ENCODE measurements at places on chromosomes 11 and 22. TPM values are rescaled to one million over a fixed set of nuclear protein-coding genes. Genes with fewer than 3 reads are reported as not detected.
A peak's percentile ranks its signal among the peaks of the same experiment; 100 is the strongest.

GRCh38 chr11:110455718-110456117 lies 26.0 kb downstream of the FDX1 start:
- no peak overlapping the region for H3K27ac ChIP-seq
- H3K4me1 ChIP-seq = no peaks in the 10 kb centered on the region
- DNase-seq = no peak
- H3K4me3 ChIP-seq = no peak overlapping the region

OR5J2 gene
- polyA plus RNA-seq = not detected

TMEM86A gene
- polyA plus RNA-seq = 17.1 TPM

- H3K4me3 ChIP-seq = no peak overlapping the region
- DNase-seq = no peak
- H3K4me1 ChIP-seq = no peaks in the 10 kb centered on the region
Measured at GRCh38 chr11:96054870-96055705, 131.2 kb upstream of the MTMR2 start.

HEPN1 gene
- polyA plus RNA-seq = not detected

- H3K27me3 ChIP-seq = no peaks in the 10 kb centered on the region
- peak overlapping the region; percentile 50 for H3K4me3 ChIP-seq
- no peaks in the 10 kb centered on the region for H3K4me1 ChIP-seq
- no peak for DNase-seq
Measured at GRCh38 chr11:64229744-64230170, 591 bp upstream of the DNAJC4 start.

GRCh38 chr11:118633319-118633690 lies 25.9 kb downstream of the PHLDB1 start:
- no peak overlapping the region for H3K4me3 ChIP-seq
- no peak for DNase-seq
- no peak overlapping the region for H3K27ac ChIP-seq
- no peaks in the 10 kb centered on the region for H3K27me3 ChIP-seq

SLC22A25 gene
- not detected for polyA plus RNA-seq

DNA sequence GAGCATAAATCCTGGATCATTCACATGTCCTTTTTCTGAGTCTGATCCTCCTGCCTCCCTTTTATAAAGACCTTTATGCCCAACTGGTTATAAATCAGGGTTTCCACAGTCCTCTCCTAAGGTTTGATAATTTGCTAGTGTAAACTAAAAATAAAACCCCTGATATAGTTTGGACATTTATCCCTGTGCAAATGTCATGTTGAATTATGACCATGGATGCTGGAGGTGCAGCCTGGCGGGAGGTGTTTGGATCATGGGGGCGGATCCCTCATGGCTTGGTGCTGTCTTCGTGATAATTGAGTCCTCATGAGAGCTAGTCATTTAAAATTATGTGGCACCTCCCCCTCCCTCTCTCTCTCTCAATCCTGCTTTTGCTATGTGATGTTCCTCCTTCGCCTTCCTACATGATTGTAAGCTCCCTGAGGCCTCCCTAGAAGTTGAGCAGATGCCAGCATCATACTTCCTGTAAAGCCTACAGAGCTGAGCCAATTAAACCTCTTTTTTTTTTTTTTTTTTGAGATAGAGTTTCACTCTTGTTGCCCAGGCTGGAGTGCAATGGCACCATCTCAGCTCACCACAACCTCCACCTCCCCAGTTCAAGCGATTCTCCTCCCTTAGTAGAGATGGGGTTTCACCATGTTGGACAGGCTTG lies 9.6 kb upstream of the MTCH2 start:
- no peak overlapping the region for H3K4me3 ChIP-seq
- H3K27ac ChIP-seq = no peak overlapping the region
- no peak for DNase-seq
- H3K4me1 ChIP-seq = no peaks in the 10 kb centered on the region
- H3K27me3 ChIP-seq = no peaks in the 10 kb centered on the region
- H3K36me3 ChIP-seq = no peaks in the 10 kb centered on the region

USP2 gene
- 57.6 TPM for polyA plus RNA-seq

DNA sequence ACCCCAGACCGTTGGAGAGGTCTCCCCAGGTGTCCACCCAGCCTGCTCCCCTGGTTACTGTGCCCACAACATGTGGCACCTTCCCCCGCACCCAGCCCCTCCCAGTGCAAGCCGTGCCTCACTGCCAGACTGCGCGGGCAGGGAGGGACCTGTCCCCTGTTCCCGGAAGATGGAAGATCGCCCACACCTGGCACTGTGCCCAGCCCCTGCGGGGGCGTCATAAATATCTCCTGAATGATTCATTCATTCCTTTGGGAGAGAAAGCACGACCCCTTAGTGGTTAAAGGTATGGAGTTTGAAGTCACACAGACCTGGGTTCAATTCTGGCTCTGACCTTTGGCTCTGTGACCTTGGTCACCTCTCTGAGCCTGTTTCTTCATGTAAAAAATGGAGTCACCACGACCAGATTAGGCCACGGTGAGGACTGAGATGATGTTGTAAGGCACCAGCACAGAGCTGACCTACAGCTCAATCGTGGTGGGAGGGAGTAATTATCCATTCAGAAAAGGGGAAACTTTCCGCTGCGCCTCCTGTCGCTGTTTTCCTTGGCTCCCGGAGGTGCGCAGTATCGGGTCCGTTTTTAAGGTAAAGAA lies 497 bp upstream of the SYT12 start:
- H3K4me3 ChIP-seq = peak overlapping the region; percentile 25
- no peak overlapping the region for H3K27ac ChIP-seq
- DNase-seq = peak; percentile 66
- no peaks in the 10 kb centered on the region for H3K4me1 ChIP-seq
- H3K36me3 ChIP-seq = no peaks in the 10 kb centered on the region
- peaks cover 2% of the 10 kb centered on the region for H3K27me3 ChIP-seq

TREH gene
- 10.2 TPM for polyA plus RNA-seq

- H3K36me3 ChIP-seq = no peaks in the 10 kb centered on the region
- no peaks in the 10 kb centered on the region for H3K27me3 ChIP-seq
- H3K27ac ChIP-seq = no peak overlapping the region
- DNase-seq = peak; percentile 89
- H3K4me3 ChIP-seq = no peak overlapping the region
Measured at GRCh38 chr22:49305214-49305965, 522.3 kb downstream of the BRD1 start.

MRGPRX3 gene
- polyA plus RNA-seq = not detected

DNA sequence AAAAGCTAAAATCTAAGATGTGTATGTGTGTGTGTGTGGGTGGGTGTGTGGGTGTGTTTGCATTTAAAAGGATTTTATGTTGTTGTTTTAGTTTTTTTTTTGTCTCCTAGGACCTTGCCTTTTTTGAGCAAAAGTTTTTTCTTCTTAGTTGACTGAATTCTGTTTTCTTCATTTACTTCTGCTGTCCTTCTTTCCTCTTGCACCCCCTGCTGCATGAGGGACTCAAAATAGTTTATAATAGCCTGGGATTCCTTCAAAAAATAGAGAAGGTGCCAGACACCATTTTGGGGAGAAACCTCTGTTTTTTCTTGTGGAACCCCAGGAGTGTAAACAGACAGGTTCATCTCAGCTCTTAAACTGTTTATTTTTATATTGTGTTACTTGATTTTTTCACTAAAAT lies 817.7 kb downstream of the TBC1D22A start:
- DNase-seq = no peak
- no peaks in the 10 kb centered on the region for H3K36me3 ChIP-seq
- no peak overlapping the region for H3K4me3 ChIP-seq
- no peaks in the 10 kb centered on the region for H3K4me1 ChIP-seq

FUT4 gene
- 1.2 TPM for polyA plus RNA-seq

SLC37A2 gene
- 0.82 TPM for polyA plus RNA-seq

SESN3 gene
- polyA plus RNA-seq = 5.1 TPM

GRCh38 chr22:49726022-49726681 lies 101.5 kb downstream of the BRD1 start:
- H3K4me3 ChIP-seq = no peak overlapping the region
- no peak for DNase-seq
- H3K4me1 ChIP-seq = no peaks in the 10 kb centered on the region
- peaks cover 4% of the 10 kb centered on the region for H3K27me3 ChIP-seq

- H3K36me3 ChIP-seq = no peaks in the 10 kb centered on the region
- H3K4me1 ChIP-seq = peaks cover 8% of the 10 kb centered on the region
- H3K27ac ChIP-seq = no peak overlapping the region
- no peak overlapping the region for H3K4me3 ChIP-seq
- H3K27me3 ChIP-seq = no peaks in the 10 kb centered on the region
Measured at GRCh38 chr11:76234021-76234415, 27.7 kb upstream of the WNT11 start.

- no peak overlapping the region for H3K4me3 ChIP-seq
- H3K27me3 ChIP-seq = no peaks in the 10 kb centered on the region
- no peaks in the 10 kb centered on the region for H3K36me3 ChIP-seq
- DNase-seq = peak; percentile 78
- no peak overlapping the region for H3K27ac ChIP-seq
- H3K4me1 ChIP-seq = peaks cover 23% of the 10 kb centered on the region
Measured at GRCh38 chr22:50252082-50253045, 1.3 kb upstream of the HDAC10 start.

GGTLC2 gene
- not detected for polyA plus RNA-seq

GRCh38 chr11:47186076-47186699 lies at the start of gene PACSIN3:
Gene PACSIN3, minus strand, starts transcription at chr11:47186434. Its CDS starts 3,707 bp downstream, at chr11:47182727.
- peak within 1 kb of the TSS; percentile 86 for H3K27ac ChIP-seq
- H3K4me3 ChIP-seq = peak within 1 kb of the TSS; percentile 74
- H3K36me3 ChIP-seq = no peaks in the 10 kb centered on the region
- H3K27me3 ChIP-seq = no peaks in the 10 kb centered on the region
- no peaks in the 10 kb centered on the region for H3K4me1 ChIP-seq

GRCh38 chr22:47225931-47226633 lies 463.6 kb downstream of the TBC1D22A start:
- H3K27ac ChIP-seq = no peak overlapping the region
- H3K4me3 ChIP-seq = no peak overlapping the region
- no peaks in the 10 kb centered on the region for H3K4me1 ChIP-seq
- no peaks in the 10 kb centered on the region for H3K36me3 ChIP-seq
- no peak for DNase-seq
- H3K27me3 ChIP-seq = no peaks in the 10 kb centered on the region

DNA sequence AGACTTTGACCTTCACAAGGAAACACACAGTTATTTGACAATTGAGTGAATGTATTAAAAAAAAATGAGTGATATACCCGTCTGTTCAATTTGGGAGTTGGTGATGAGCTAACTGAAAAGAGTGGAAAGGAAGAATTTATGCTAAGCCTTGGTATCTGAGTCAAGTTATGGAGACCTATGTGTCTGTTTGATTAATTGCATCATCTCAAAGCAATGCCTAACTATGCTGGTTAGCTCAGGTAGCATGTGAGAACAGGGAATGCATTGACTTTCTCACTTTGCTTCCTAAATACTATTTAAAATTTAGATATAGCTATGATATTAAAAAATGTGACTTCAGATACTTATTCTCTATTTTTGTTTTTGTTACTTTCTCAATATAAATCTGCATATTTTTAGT lies 110.5 kb downstream of the DDX10 start:
- no peaks in the 10 kb centered on the region for H3K27me3 ChIP-seq
- H3K4me3 ChIP-seq = no peak overlapping the region
- no peak for DNase-seq
- no peaks in the 10 kb centered on the region for H3K4me1 ChIP-seq
- H3K36me3 ChIP-seq = no peaks in the 10 kb centered on the region

DNA sequence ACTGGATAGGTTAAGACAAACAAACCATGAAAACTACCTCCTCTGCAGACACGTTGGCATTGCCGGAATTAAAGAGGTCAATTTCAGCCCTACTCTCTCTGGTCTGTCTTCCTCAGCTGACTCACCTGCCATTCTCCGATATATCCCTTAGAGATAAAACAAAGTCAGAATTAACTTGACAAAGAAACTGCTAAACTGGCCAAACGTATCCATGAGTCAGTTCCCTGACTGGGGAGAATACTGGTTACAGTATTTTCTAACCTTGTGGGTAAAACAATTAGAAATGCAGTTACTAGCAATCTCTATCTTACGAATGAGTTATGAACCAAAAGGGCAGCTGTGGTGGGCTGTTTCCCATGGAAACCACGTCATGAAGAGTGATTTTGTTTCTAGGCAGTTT lies 96.2 kb downstream of the RDX start:
- H3K27ac ChIP-seq = peak overlapping the region; percentile 26
- H3K27me3 ChIP-seq = no peaks in the 10 kb centered on the region
- no peak overlapping the region for H3K4me3 ChIP-seq

DNA sequence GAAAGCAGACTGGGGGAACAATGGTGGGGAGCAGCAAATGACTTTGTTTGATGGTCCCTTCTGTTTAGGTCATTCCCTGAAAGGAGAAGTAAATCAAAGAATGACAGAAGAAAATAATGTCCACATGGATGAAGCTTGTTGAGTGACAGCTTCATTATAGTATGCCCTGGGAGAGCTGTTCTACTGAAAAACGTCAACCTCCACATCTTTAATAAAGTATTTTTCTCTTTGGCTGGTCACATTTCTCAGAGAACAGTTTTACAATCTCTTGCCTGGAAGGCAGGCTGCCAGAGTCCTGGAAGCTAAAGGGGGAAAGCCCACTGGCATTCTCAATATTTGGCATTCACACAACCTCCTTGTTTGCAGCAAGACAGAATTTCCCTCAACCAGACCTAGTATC lies 287.9 kb downstream of the SWAP70 start:
- no peaks in the 10 kb centered on the region for H3K36me3 ChIP-seq
- no peaks in the 10 kb centered on the region for H3K27me3 ChIP-seq
- no peak for DNase-seq
- H3K27ac ChIP-seq = no peak overlapping the region

FGF3 gene
- polyA plus RNA-seq = not detected

DNA sequence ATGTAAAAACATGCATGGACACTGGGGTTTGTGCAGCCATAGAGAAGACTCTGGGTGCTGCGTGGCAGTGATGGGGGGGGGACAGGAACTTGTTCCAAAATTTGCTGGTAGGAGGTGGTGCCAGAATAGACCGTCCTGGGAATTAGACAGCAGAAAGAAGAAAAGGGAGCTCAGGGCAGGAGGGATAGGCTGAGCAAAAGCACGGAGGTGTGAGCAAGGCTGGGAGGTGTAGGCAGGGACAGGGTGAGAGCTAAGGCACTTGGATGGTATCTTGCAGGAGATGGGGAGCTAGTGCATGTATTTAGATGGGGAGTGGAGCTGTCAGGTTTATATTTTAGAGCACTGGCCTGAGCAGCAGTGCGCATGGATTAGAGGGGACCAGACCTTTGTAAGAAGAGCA lies 53.8 kb downstream of the PKNOX2 start:
- H3K27ac ChIP-seq = no peak overlapping the region
- DNase-seq = no peak
- no peaks in the 10 kb centered on the region for H3K27me3 ChIP-seq
- no peaks in the 10 kb centered on the region for H3K4me1 ChIP-seq
- no peak overlapping the region for H3K4me3 ChIP-seq
